ENCODE measurements at places on chromosomes 7 and 10.

- no peak for DNase-seq
Measured at GRCh38 chr10:112247791-112248190, 35.4 kb upstream of the TECTB start.

GRCh38 chr7:35518767-35519166, 176.2 kb downstream of the HERPUD2 start:
- DNase-seq, result no peak

DNA sequence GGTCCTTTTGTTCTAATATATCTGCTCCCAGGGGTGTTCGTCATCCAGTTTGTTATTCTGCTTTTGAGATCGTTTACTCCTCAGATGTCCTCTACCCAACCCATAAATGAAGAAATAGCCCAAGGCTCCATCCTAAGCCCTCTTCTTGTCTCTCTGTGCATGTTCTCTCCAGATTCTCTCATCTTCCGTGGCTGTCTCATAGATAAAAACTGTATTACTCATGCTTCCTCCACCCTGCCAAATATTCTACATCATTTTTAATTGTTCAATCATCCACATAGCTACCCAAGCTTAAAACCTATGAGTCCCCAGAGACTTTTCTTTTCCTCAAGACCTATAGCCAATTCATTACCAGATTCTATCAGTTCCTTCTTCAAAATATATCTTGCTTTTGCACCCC, 44.9 kb downstream of the CAV1 start:
- no peak for DNase-seq

GRCh38 chr10:127942811-127943210, 35.9 kb downstream of the PTPRE start:
- DNase-seq, result no peak

DNA sequence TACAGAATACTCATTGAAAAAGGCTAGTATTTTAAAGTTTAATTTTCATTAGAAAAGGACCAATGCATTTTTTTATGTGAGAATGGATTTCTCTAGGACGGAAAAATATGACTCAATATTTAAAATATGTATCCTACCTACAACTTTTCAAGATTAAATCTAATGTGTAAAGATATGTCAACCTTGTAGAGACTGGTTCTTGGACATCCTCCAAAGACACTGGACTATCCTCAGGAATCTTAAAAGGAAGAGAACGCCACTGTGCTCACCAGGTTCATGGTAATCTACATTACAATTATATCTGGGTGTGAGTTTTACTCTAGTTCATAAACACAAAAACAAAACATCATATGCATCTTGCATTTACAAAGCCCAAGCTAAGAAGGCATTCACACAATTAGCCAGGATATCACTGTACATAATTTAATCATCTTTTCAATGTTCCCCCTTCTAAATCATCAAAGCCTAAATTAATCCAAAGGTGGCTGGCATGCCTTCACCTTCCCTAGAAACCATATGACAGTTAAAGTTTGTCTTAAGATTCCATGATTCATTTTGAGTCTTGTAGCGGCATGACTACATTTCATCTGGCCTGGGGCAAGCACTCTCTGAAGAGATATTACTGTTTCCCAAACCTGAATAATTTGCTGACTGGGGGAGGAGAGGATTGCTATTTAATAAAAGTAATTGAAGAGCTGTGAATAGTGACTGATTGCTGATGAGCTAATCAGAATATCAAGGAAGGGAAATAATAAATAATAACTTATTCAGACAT, 12.0 kb downstream of the SGCE start:
- DNase-seq, result no peak

DNA sequence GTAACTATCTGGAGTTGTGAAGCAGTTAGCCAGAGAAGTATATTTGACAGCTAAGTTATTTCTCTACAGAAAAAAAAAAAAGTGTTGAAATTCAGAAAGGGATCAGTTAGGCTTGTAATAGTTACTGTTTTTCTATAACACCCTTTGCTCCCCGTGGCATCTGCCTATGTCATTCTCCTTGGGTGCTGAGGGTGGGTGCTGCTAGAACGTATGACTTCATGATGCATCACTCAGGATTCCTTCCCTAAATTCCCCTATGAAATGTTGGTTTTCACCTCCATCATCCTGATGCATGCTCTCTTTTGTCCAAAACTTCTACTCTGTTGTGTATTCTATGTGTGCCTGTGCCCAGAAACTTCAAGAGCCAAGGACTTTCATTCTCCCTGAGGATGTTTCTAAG, 536.4 kb downstream of the GRM8 start:
- no peak for DNase-seq

- DNase-seq, result no peak
Measured at GRCh38 chr10:78476156-78476555, 442.5 kb downstream of the RPS24 start.

DNA sequence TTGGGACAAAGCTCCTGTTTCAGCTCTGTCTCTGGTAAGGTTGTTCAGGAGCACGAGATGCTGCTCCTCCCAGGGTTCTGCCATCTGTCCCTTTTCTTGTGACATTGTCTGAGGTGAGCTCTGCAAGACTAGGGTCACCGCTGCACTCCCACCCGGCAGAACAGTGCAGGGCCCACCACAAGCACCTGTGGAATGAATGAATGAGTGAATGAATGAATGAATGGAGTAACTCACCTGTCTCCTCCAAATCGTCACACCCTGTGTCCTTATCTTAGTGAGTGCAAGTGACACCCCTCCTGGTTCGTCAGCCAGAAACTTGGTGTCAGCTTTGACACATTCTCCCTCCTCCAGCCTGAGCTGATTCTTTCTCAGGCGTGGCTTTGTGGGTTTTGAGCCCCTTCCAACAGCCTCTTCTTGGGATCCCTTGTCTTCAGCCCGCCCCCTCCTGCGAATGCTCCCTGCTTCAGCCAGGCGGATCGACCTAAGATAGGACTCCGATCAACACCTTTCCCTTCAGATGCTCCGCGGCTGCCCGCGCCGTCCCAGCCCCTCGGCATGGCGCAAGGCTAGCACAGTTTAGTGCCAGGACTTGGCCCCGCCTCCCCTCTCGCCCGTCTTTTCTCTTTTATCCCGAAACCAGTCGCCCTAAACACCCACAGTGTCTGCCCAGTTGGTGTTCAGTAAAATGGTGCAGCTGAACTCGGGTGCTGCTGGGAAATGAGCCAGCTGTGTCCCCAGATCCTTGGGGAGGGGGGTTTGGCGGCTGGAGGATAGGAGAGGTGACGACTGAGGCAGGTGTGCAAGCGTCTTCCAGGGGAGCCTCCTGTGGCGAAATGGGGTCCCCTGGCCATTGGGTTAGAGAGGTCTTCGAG, 89.3 kb downstream of the BEND7 start:
- DNase-seq, result no peak
